OCI-M1 (cell line): ENCODE measurements at places on chromosomes 7 and 10.

- no peak for DNase-seq
Observed at GRCh38 chr10:133405844-133406527, 12.0 kb downstream of the MTG1 start.

- DNase-seq: no peak
Observed at GRCh38 chr10:101763141-101763846, 12.6 kb downstream of the FGF8 start.

- peak; percentile 77 for DNase-seq
Observed at GRCh38 chr7:7761340-7761973, 43.0 kb upstream of the RPA3 start.

- DNase-seq: no peak
Observed at GRCh38 chr10:96324447-96324846, 20.2 kb downstream of the DNTT start.

- DNase-seq: peak; percentile 38
Observed at GRCh38 chr7:123784263-123784662, 35.5 kb upstream of the WASL start.

GRCh38 chr7:158186864-158187693, 400.5 kb downstream of the PTPRN2 start:
- DNase-seq: no peak

GRCh38 chr10:122237331-122237990, 33.6 kb upstream of the BTBD16 start:
- no peak for DNase-seq

DNA sequence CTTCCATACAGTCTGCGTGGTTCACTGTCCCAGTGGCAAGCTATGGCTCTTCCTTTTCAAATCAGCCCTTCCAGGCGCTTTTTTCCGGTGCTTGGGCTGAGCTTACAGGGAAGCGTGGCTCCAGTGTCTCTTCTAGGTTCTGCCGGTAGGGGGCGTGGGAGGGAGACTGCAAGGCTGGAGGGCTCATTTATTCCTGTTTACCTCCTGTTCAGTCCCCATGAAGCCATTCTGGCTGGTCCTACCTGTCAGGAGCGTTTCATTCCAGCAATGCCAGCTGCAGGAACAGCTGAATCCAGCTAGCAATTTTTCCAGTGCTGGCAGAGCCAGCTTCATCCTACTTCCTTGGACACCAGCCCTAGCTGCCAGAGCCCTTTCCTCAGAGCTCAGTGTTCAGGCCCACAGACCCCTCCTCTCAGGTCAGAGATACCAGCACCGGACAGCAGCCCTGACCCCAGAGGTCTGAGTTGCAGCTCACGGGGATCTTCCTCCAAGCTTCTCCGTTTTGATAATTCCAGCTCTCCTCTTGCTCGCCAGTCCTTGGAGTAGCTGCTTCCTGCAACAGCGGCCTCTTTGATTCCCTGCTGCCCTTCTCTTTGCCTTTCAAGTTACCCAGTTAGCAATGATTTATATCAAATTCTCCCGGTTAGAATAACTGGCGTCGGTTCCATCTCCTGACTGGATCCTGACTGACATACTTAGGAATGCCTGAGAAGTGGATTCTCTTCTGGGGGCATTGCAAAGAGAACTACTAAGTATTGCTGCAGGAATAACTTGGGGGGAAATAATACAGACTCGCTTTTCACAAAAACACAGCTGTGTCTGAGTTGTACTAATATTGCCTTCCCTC, 129.8 kb downstream of the FRMD4A start:
- no peak for DNase-seq

DNA sequence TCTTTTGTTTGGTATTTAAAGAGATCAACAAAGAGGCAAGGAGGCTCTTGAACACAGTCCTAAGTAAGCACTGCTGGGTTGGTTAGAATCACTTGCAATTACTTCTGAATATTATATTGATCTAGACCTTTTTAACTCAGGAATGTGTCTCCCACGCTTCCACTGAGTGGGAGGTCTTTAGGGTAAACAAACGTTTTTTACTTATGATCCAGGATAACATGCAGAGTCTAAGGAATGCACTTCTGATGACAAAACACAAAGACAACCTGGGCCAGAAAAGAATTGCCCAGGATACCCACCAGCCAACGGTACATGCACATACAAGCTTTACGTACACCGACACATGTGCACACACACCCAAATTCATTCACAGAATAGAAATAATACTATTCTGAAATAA, 626.9 kb downstream of the PARD3 start:
- no peak for DNase-seq

GRCh38 chr7:105979405-105979804, 16.3 kb downstream of the CDHR3 start:
- DNase-seq: no peak

DNA sequence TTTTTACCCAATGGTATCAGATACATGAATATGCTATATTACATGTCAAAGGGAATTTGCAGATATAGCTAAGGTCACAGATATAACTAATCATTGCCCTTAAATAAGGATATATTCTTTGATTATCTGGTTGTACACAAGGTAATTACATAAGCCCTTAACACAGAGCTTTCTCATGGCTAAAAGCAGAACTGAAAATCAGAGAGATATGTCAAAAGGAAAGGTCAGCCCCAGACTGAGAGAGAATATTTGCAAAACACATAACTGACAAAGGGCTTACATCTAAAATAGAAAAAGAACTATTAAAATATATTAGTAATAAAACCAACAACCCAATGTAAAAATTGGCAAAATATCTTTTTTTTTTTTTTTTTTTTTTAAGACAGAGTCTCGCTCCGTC, 1029.5 kb upstream of the LRRN3 start:
- no peak for DNase-seq

DNA sequence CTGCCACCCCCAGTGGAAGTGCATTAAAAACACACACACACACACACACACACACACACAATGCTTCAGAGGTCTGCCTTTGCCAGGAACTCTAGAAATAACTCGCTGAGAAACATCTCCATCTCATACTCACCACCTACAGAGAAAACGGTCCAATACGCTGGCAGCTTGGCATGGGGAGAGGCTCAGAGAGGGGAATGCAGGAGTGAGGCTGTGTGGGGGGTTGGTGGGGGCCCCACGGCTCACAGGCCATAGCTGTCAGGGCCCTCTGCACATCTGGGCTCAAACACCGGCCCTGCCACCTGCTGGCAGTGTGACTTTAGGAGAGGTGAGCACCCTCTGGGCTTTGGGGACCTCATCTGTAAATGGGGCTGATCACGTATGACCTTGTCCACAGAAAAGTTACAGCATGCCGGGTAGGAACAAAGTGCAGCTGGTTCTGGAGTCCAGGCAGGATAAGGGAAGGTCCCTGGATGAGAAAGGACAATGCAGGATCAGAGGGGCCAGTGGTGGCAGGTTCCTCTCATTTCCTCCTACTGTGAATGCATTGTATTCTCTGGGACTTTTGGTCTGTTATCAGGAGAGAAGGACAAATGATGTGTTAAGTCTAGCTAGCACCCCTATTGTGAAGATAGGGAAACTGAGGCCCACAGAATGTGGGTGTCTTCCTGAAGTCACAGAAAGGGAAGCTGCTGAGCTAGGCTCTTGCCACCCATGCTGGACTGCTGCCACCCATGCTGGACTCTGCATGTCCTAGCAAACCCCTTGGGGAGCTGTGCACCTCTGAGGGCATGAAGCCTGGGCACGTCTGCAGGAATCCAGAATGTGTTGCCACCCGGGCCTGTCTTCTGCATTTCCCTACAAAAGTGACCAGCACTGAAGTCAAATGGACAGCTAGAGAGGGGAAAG, 404.6 kb downstream of the RPS24 start:
- peak; percentile 4 for DNase-seq

- no peak for DNase-seq
Observed at GRCh38 chr10:62631241-62631640, 173.3 kb upstream of the ADO start.

DNA sequence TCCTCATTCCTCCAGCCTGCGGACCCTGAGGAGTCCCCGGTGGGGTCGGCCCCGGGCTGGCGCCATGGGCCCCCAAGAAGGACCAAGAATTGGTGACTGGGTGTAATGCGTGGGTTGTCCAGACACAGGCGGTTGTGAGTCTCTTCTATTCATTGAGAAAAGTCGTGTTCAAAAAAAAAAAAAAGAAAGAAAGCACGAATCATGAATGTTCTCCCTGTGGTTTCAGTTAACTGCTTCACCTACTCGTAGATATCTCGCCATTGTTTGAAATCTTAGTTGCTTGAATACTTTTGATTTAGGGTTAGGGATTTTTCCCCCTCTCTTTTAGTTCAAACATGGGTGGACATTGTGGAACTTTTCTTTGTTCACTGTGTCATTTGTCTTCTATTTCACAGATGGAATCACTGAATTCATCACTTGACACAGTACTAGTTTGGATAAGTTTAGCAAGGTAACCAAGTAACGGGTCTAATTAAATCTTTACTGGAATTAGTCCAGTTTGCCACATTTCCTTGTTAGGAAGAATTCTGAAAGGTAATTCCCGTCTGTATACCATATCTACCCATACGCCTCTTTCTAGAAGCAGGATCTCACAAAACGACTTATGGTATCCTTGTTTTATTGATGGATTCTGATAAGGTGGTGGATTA, 775 bp downstream of the STARD3NL start:
- DNase-seq: peak; percentile 76

- DNase-seq: no peak
Observed at GRCh38 chr7:98816967-98817710, 52.7 kb downstream of the TMEM130 start.

- DNase-seq: no peak
Observed at GRCh38 chr7:127873715-127874636, 157.3 kb downstream of the LRRC4 start.

GRCh38 chr10:43842496-43842895, 193.8 kb upstream of the ZNF32 start:
- DNase-seq: no peak

DNA sequence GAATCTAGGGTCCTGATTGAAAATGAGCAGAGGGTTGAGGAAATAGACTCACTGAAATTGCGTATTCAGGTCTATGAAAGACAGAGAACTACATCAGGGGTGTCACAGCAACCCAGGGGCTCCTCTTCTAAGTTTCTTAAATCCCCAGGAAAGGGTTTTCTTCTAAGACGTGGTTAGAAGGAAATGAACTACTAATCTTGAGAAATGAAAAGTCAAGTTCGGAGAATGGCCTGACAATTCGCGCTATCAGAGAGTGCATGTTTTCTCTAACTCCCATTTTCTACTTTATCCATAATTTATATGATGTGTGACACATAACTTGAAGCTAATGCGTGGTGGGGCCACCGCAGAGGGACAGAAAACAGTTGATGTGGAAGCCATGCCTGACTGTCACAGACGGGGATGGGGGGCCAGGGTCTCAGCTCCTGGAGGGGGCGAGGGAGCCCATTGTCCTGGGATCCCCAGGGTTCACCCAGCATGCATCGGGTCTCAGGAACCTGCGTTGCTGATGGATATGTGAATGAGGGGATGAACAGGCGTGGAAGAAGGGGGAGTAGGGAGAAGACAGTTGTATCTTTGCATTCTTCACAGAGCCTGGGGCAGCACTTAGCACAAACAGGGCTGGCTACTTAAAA, 86.3 kb downstream of the PTPRE start:
- DNase-seq: no peak

- DNase-seq: no peak
Observed at GRCh38 chr10:131403936-131404335, 92.4 kb upstream of the TCERG1L start.

- no peak for DNase-seq
Observed at GRCh38 chr7:30585675-30586074, 9.0 kb upstream of the GARS1 start.

DNA sequence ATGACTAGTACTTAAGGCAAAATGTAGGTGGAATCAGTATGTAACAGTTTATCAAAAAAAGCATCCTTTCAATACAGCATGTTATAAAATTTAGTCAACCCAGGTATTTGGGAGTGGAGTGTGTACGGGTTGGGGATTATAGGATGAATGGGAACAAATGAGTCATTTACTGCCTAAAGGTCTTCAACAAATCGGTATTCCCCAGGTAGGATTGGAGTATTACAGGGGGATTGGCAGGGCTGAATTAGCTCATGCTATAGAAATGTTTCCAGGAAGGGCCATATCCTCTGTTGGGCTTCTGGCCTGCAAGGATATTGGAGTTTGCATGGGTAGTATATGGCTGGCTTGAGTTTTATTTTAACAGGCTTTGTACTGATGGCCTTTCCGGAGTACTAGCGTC, 723.7 kb downstream of the SORCS1 start:
- no peak for DNase-seq

DNA sequence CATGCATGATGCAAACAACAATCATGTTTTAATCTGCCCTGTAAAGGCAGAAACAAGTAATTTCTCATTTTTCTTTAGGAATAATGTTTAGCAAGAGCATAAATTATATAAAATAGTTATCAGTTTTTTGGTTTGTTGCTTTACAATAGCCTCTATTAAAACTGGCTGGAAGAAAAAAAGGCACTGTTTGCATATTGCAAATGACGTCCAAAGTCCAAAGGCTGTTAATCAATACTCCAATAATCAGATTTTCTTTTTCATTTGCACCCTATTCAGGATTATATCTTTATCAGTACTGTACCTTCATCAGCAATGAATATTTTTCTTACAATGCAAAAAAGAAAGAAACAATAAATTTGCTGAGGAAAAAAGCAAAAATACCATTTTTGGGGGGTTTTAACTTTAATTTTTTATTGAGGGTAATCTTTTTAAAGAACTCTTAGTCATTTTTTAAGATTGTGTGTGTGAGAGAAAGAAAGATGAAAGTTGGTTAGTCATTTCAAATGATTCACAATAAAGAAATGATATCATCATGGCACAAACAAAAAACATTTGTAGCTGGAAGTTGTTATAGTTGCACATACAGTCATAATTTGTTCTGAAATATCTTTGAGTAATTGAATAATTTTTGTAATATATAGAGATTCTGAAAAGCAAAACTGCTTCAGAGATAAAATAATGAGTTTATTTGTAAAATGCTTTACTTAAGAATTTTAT, 44.4 kb upstream of the AKR1C2 start:
- DNase-seq: no peak

- no peak for DNase-seq
Observed at GRCh38 chr10:36003031-36003600, 361.0 kb upstream of the FZD8 start.

- DNase-seq: peak; percentile 89
Observed at GRCh38 chr7:77698042-77698625, 1.9 kb downstream of the RSBN1L start.

DNA sequence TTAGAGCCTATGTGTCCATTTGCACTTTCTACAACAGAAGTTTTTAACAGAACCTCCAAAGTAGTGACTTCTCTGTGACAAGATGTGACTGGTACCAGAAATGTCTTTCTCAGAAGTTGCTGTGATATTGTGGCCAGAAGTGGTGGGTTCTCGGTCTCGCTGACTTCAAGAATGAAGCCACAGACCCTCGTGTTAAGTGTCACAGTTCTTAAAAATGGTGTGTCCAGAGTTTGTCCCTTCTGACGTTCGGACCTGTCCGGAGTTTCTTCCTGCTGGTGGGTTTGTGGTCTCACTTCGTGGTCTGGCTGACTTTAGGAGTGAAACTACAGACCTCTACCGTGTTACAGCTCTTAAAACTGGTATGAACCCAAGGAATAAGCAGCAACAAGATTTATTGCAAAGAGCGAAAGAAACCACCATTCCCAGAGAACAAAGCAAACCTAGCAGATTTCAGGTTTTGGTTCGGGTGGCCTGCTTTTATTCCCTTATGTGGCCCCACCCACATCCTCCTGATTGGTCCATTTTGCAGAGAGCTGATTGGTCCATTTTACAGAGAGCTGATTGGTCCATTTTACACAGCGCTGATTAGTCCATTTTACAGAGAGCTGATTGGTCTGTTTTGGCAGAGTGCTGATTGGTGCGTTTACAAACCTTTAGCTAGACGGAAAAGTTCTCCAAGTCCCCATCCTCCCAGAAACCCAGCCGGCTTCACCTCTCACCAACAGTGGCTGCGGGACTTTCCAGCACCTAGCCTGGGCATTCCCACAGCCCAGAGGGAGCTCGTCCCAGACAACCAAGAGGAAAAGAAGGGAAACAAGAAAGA, 3.0 kb downstream of the ITPRID1 start:
- no peak for DNase-seq
